ENCODE measurements at places on chromosomes 2 and 18.

GRCh38 chr2:46535360-46535759 lies 56.0 kb downstream of the TMEM247 start:
- DNase-seq: no peak

DNA sequence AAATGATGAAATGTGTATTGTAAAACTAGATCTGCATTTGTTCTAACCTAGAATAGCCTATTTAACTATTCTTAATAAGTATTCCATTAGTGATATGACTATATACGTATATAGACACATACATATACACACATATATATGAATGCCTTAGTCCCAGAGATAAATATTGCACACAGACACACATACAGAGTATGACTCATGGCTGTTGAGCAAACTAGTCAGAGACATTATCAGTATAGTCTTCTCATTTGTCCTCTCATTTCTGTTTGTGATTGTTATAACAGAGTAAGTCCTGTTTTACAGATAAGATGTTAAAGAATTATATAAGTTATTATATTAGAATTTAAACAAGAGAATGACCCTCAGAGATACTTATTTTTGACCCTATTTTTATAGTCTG lies 202.5 kb downstream of the CCDC102B start:
- no peak for DNase-seq

GRCh38 chr2:218060118-218060517 lies 8.9 kb upstream of the RUFY4 start:
- no peak for DNase-seq

GRCh38 chr18:76948345-76948744 lies 126.0 kb downstream of the ZNF236 start:
- no peak for DNase-seq

DNA sequence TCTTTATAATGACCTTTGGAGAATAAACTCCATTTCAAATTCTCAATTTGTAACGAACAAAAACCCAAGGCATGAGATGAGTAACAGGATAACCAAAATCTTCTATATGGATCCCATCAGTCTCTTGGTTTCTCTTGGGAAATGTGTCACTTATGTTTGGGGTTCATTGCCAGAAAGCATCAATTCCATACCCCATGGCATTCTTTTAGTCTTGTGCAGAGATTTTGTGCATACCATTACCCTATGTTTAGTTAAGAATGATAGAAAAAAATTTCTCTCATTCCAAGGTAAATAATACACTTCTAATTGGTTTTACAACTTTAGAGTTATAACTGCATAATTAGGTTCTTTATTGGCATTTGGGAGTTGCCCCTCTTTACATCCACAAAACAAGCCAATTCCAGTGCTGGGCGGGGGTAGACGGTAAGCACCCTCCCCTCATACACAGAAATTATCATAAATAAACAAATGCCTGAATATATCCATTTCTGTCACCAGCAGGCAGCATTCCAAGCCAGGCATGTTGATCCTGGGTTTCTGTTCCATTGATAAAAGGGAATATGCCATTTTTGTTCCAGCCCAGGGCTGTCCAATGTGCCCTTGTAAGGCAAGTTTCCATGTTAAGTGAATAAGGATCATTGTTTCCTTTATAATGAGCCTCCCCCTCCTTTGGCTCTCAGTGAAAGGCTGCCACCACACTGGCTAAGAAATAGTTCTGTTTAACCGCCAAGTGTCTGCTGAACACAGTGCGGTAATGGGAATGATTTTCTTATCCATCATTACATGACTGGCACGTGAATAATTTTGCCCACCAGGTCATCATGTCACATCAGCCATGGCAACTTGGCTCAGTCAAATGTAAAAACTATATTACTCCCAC lies 680.1 kb upstream of the ZEB2 start:
- DNase-seq: no peak

GRCh38 chr18:49693717-49694005 lies 119.7 kb downstream of the ACAA2 start:
- no peak for DNase-seq

- no peak for DNase-seq
Observed at GRCh38 chr2:229733611-229734245, 19.4 kb upstream of the DNER start.

DNA sequence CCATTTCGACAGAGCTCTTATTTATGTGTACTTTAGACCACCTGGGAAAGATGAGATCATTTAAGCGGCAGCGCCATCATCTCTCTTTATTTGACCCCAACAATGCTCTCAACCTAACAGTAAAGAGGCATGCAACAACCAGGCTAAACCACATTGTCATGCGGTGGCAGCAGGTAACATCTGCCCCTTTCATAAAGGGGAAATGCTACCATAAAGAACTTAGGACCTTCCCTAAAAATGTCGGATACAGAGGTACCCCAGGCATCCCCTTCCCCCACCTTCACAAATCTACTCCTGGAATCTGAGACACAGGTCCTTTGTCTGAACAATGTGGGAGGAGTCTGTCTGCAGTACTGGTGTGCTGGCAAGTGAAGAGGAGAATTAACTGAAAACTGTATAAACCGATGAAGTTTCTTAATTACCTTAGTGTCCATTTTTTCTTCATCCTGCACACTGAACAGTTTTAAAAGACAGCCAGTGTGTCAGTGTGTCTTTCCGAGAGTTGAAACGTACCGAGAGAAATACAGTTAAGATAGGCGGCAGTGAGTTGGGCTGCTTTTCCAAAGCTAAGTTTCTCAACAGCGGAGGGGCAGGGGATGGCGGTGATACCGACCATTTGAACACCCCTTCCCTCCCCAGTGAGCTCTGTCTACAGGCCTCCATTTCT lies 1.9 kb downstream of the MEX3C start:
- DNase-seq: peak; percentile 44

DNA sequence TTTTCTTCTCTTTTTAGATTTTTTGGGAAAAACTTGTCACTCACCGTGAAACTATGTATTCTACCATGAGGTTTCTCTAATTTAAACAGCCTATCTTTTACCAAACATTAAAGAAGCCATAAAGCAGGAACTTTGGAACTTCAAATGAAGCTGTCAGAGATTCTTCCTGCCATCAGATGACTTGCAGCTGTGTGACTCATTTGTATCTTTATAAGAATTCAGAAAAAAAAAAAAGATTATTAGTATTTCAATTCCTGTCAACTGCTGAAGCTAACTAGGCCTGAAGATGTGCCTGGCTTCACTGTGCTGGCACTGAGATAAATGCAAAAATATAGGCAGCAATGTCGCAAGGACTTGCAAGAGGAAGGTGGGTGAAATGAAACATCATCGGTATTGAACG lies 1399.1 kb upstream of the PIK3C3 start:
- DNase-seq: no peak

- no peak for DNase-seq
Observed at GRCh38 chr2:127014630-127015029, 92.3 kb downstream of the BIN1 start.

- no peak for DNase-seq
Observed at GRCh38 chr2:20333738-20334137, 16.9 kb downstream of the PUM2 start.

DNA sequence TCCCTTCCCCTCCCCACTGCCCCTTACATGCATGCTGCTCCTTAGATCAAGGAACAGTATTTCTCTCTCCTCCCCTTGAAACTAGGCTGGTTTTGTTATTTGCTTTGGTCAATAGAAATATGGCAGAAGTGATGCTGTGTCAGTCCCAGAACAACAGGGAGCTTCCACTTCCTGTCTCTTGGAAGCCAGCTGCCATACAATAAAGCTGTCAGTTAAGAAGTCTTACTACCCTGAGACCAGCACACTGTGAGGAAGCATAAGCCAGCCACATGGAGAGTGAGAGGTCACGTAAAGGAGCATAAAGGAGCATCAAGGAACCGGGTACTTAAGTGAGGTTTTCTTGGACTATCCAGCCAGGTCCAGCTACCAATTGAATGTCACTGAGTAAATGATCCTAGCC lies 126.6 kb downstream of the NOL4 start:
- DNase-seq: no peak

DNA sequence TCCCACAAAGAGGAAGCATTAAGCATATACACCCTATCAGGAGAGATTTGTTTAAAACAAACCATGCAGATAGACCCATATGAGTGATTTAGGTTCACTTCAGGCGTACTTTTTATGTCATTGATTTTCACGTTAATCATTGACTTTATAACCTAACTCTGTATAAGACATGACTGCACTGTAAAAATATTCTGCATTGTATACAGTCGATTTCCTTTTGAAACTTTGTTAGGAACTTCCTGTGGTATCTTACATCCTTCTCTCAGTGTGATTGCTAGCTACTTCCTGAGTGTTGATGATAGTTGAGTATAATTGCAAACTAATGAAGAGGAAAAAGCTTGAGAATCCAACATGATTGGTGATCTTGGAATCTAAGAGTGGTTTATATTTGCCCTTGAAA lies 69.4 kb downstream of the XIRP2 start:
- no peak for DNase-seq

- DNase-seq: no peak
Observed at GRCh38 chr2:70688427-70688826, 79.6 kb downstream of the ADD2 start.

- DNase-seq: no peak
Observed at GRCh38 chr2:115285416-115285815, 843.0 kb downstream of the DPP10 start.

DNA sequence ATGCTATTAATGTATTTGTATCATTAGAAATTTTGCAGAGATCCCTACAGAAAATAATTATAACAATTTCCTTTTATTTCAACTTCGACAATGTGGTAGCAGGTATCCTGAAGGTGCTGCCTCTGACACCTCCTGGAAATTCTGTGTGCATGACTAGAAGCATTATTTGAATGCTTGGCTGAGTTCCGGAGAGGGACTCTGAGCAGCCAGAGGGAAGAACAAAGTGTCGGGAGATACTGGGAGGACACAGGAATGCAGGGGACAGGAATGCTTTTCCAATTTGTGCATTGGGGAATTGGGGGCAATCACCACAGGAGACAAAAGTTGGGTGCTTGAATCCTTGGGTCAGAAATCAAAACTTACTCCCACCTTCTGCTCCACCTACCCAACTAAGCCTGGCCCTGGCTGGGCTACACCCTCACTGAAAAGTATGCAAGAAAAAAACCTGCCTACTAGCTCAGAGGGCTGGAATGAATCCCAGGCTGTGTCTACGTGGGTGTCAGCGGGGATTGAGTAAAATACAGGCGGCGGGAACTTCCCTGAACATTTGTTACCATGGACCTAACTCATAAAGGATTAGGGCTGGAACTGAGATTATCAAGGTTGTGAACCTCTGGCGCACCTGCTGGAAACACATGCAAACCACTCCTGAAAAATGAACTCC lies 299.3 kb downstream of the SOX11 start:
- no peak for DNase-seq

GRCh38 chr2:69043736-69044400 lies 30.9 kb downstream of the ANTXR1 start:
- no peak for DNase-seq

DNA sequence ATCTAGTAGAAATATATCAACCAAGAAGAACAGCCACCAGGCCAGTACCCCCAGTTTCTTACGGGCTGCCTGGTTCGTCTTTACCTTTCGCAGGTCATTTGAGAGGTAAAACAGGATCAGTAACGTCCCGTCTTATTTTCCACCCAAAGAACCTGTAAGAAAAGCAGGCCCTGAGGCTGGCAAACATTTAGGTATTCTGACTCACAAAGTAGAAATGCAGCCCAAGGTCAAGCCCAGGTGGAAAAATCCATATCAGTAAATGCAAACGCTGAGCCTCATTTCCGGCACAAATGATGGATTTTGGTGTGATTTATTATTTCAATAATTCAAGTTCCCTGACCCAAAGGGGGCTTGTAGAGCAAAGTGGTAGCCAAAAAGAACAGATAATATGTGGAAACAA lies 171.2 kb downstream of the ZNF516 start:
- DNase-seq: no peak

DNA sequence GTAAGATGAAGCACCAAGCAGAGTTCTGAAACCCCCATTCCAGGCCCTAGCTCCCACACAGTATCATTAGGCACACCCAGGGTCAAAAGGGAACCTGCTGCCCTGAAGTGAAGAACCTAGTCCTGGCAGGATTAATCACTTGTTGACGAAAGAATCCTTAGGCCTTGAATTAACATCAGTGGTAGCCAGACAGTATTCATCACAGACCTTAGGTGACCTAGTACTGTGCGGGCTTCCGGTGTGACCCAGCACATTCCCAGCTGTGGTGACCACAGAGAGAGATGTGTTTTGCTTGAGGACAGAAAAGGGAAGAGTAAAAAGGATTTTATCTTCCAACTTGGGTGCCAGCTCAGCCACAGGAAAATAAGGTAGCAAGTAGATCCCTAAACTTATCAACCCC lies 1071.4 kb upstream of the FAM98A start:
- no peak for DNase-seq

DNA sequence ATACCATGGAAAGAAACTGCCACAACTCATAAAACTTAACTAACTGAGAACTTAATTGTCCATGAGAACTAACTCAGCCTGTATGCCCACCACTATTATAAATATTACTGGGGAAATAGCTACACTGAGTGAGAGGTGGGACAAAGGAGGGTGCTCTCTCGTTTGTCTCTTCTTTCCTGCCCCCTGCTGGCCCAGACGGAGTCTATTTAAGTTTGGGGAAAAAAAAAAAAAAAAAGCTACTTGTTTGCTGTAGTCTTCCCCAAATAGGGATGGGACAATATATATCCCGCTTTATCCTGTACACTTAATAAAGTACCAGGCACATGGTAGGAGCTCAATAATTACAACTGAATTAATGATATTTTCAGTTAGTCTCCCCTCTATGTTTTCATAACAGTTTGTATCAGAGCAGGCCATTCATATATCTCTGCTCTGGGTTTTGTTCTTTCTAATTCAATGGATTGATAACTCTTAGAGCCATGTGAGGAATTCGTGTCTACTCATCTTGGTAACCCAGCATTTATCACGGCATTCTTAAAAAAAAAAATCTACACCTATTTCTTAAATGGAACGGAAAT lies 647.6 kb upstream of the PKDCC start:
- peak; percentile 66 for DNase-seq

- DNase-seq: peak; percentile 17
Observed at GRCh38 chr2:122864728-122865127, 1109.3 kb downstream of the TSN start.

DNA sequence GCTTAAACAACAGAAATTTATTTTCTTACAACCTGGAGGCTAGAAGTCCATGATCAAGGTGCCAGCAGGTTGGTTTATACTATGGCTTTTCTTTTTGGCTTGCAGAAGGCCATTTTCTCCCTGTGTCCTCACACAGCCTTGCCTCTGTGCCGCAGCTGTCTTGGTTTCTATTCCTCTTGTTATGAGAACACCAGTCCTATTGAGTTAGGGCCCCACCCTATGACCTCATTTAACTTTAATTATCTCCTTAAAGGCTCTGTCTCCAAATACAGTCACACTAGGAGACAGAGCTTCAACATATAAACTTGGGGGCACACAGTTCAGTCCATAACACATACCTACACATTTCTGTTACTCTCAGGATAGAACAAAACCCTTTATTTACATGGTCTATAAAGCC lies 17.3 kb upstream of the RHOB start:
- no peak for DNase-seq
